ENCODE measurements at places on chromosomes 2 and 18.

- no peak for DNase-seq
These were observed 131.4 kb upstream of the CCDC68 start for GRCh38 chr18:55090564-55091188.

DNA sequence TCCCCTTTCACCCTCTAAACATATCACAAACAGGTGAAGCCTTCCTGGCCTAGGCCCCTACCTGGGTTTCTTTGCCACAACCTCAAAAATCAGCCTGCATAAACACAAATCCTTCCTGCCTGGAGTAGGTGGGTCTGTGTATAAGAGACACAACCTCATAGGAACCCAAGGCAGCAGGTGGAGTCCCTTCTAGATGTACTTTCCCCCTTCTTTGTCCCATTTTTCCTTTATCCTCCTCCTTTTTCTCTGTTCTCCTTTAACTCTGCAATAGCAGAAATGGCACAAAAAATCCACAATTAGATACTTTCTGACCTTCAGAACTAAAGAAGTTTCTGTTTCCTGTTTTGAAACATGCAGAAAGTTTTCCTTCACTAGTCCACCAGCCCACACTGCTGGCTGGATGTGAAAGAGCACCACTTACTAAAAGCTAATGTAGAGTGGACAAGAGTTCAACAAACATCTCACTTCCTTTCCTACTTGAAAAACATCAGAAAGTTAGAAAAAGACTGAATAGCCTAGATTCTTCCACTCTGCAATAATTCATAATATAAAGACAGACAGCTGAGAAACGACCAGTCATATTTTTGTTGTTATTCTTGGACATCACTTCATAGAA lies 11.2 kb downstream of the SLC40A1 start:
- no peak for DNase-seq

DNA sequence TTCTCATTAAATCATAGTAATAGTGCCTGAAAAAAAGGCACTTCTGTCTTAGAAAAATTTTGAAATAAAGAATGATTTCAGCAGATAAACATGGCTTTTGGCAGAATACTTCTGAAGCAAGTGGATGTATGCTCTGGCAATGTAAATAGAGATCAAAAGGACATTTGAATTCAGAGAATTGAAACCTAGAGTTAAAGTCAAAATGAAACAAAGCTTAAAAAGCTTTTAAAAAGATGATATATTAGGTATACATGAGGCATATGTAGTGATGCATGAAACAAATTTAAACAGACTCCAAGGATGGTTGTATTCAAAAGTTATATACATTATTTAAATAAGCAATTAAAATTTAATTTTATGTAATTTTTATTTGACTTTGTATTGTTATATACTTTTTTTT lies 1344.5 kb upstream of the TMEFF2 start:
- no peak for DNase-seq

DNA sequence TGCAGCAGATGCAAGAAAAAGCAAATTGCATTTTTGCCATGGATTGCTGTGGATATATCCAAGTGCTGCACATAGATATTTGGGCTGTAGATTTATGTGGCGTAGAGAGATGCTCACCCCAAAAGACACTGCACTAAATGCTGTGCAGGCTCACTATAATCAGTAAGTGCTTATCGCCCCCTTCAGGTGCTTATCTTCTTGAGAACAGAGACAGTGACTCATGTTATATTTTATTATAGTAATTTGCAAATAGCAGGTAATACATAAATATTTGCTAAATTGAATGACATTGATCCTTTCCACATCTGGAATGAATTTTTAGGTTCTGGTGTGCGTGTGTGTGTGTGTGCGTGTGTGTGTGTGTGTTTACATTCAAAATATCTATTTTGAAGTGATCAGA lies 36.8 kb upstream of the PLEKHM3 start:
- DNase-seq: no peak

DNA sequence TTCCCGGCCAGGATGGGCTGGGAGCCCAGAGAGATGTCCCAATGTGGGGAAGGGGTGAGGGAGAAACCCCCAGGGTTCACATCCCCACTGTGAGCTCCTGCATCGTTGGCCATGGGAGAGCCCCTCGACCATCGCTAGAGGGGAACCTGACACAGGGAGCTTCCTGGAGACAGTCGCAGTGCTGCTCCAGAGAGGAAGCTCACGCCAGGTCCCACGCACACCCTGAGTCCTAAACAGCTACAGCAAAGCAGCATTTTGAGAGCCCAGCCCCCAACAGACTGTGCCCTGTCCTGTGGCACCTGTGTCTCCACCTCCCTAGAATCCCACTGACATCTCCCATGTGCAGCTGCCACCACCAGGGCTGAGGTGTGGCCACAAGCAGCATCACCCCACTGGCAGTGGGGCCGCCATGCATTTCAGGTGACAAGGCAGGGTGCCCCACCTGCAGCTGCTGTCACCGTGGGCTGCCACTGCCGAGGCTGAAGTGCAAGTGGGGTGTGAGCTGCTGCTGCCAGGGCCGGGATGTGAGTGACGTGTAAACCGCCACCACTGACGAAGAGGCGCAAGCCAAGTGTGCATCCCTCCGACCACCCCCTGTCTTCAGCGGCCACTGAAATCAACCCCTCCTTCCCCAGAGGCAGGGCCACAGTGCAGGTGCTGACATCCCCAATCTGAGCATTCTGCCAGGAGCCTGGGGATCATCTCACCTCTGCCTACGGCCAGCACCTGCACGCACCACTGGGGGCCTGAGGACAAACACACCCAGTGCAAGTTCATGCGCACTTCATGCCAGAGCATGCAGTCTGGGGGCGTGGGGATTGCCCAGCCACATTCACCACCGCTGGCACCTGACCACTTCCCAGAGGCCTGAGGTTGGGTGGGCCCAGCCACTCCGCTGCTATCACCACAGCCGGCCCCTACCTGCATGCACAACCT lies 467.7 kb upstream of the SALL3 start:
- no peak for DNase-seq

GRCh38 chr18:34709750-34710441 lies at the start of gene DTNA:
DTNA (plus strand) TSS chr18:34710298; CDS start chr18:34755977, 45,679 bp downstream.
- no peak for DNase-seq

DNA sequence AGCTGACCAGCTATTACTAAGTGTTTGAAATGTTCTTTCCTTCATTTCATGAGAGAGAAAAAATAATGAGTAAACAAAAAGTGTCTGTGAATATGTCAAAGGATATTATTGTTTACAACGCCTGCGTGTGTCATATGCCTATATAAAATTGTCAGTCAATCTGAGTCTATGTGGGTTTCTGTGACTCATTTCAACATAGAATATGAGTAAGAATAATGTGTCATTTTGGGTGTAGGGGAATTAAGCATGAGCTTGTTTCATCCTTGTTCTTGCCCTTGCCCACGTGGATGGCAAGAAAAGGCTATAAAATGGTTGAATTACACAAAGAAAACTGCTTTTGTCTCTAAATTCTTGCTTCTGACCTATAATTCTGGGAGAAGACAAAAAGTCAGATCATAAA lies 466.0 kb downstream of the PTH2R start:
- DNase-seq: no peak

GRCh38 chr2:110804915-110805314 lies 72.5 kb downstream of the ACOXL start:
- peak; percentile 39 for DNase-seq
